ENCODE measurements at places on chromosomes 2 and 18. TPM values are rescaled to one million over a fixed set of nuclear protein-coding genes. Genes with fewer than 3 reads are reported as not detected.

Gene LIPG
- 0.85 TPM for polyA plus RNA-seq

Gene ZDBF2
- 23.4 TPM for polyA plus RNA-seq

Gene SKOR2
- not detected for polyA plus RNA-seq

Gene TWSG1
- 14.0 TPM for polyA plus RNA-seq

Gene ALPP
- not detected for polyA plus RNA-seq

Gene CCDC102B
- polyA plus RNA-seq, result 8.7 TPM

Gene RAB27B
- 53.4 TPM for polyA plus RNA-seq

Data from neural cell (in vitro differentiated cells).